ENCODE measurements at places on chromosomes 2 and 18.

DNA sequence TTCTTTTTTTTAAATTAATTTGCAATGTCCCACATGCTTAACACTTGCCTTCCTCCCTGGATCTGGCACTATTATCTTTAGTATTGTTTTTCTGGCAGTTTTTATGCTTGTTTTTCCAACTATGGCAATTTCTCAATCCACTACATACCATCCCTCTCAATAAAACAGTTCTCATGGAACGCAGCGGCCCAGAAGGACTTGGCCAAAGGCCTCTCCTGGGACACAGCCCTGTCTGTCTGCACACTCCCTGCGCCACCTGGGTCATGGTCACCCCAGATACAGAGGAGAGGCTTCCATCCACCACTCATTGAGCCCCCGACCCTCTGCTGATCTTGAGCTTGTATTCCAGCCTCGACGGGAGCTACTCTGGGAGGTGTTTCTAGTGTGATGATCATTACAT, 91.2 kb downstream of the TWIST2 start:
- no peak for DNase-seq

DNA sequence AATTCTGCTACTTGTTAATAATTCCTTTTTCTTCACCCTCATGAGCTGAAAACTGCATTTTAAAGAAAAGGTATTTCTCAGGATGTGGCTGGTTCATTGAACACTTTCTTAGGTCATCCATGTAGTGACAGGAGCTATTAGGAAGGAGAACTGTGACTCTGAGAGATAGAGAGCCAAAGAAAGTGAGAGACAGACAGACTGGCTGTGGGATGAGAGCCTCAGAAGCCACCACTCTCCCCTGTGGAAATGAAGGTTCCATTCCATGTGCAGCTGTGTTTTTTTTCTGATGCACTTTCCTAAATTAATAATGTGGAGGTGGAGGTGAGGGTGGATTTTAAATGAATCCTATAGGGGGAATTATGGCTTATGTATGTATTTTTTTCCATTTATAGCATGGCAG, 113.3 kb downstream of the FAM210A start:
- DNase-seq, result no peak

DNA sequence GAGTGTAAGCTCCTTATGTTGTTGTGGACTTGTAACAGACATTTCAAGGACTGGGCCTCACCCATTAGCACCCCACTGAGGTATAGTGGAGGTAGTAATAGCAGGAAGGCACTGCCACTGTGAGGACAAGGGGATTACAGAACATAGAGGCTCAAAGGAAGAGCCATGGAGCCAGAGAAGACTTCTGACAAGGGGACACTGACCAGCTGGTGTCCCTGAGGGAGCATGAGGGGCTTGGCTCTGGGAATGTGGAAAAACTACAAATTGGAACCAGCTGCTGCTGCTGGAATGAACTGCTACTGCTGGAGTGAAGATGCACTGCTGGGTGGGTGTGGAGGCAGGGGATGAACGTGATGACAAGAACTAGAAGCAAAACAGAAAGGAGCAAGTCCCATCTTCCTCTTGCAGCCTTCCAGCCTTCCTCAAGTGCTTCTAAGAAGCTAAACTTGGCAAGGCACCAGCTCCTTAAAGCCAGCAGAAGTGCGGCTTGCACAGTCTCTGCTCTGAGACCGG, 167.3 kb upstream of the NOSTRIN start:
- no peak for DNase-seq

DNA sequence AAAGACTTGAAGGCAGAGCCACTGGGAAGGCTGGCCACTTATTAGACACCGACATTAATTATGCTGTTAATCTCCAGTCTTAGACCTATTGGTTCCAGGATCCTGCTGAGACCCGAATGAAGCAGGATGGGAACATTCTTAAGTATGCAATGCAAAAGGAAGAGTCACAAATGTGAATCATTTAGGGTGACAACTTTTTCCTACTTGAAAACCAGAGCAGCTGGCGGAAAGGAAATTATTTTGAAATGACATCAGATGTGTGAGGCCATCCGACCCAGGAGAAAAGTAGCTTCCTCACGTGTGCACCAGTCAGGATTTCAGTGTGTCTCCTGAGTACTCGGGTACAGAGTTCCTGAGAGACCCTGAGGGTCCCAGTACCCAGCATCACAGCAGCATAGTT, 222.9 kb upstream of the NCKAP5 start:
- DNase-seq, result no peak

DNA sequence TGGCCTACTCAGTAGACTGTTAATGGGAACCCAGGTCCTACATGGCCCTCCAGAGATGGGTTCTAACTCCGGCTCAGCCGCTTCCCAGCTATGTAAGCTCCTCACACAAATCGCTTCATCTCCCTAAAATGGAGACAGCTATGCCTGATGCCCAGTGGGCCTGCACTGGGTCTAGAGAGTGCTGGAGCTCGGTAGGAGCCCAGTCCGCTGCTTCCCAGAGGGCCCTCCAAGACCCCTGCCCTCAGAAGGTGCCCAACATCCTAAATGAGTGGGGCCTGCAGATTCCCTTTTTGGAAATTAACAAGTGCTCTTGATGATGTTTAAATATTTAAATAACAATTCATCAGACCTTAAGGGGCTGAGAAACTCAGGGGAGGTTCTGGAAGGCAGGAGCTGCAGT, 47.1 kb downstream of the HS1BP3 start:
- DNase-seq, result no peak

DNA sequence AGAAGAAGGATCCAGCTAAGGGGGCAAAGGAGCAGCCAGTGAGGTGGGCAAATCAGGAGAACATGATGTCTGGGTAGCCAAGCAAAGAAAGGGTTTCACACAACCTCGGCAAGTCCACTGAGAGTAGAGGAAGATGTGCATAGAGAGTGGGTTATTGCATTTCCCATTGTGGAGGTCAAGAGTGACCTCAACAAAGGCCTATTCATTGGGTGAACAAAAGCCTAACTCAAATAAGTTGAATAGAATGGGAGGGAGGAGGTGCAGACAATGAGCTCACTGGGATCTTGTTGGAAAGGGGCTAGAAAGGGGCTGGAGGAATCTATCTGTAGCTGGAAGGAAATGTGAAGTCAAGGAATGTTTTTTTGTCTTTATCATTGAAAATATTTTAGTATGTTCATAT, 14.0 kb upstream of the PDCL3 start:
- DNase-seq, result no peak

GRCh38 chr2:159882130-159882745, 84.2 kb upstream of the CD302 start:
- DNase-seq, result peak; percentile 62

DNA sequence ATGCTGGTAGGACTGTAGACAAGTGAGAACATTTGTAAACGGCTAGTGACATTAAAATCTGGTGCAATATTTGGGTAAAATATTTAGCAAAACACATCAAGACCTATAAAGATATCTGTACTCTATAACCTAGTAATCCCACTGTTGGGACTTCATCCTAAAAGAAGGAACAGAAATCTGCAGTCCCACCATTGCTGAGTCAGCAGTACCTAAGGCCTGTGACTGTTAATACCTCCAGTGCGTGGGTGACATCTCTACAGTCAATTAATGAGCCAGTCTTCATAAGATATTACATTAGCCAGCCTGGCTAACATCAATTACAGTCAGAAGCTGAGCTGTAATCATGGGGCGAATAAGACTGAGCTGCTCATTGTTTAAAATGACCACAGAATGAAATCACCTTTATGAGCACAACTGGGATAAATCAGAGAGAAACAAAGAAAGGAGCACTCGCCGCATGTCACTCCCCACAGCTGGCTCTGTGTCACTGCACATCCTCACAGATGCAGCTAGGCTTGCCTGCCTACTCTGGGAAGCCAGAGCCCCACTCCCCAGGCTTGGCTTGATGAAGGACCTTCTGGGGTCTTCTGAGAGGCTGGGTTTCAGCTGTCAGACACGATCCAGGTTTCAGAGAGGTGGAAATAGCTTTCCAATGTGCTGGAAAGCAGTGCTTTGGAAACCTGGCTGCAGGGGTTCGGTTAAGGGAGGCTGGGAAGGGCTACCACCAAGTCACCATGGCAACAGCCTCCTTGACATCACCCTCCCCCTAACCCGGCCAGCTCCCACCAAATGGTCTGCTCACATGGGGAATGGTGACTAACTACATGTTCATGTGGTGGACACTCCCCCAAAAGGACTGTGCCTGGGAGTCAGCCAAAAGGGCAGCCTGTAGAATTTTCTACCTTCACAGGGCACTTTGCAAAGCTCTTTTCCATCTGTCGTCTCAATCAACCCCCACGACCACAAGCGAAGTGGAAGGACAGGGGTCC, 145.0 kb downstream of the ZBTB7C start:
- DNase-seq, result no peak

- no peak for DNase-seq
Measured at GRCh38 chr2:192165842-192166241, 28.9 kb downstream of the TMEFF2 start.

- peak; percentile 87 for DNase-seq
Measured at GRCh38 chr2:32627814-32628579, at the start of gene TTC27. TTC27 (plus strand) TSS chr2:32628050; CDS start chr2:32628293, 243 bp downstream.

GRCh38 chr2:102544182-102544581, 71.2 kb downstream of the SLC9A4 start:
- DNase-seq, result no peak

DNA sequence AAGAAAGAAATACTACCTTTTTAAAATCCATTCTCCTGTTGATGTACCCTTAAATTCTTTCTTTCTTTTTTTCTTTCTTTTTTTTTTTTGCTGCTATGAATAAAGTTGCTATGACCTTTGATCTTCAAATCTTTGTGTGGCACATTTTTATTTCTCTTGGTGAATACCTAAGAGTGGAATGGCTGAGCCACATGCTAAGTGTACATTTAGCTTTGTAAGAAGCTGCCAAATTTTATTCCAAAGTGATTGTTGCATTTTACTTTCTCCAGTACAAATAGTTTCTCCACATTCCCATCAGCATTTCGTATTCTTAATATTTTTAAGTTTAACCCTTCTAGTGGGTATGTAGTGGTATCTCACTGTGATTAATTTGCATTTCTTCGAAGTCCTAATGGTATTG, 88.8 kb upstream of the RAB27B start:
- no peak for DNase-seq

- no peak for DNase-seq
Measured at GRCh38 chr18:79577451-79578395, 101.9 kb upstream of the CTDP1 start.

DNA sequence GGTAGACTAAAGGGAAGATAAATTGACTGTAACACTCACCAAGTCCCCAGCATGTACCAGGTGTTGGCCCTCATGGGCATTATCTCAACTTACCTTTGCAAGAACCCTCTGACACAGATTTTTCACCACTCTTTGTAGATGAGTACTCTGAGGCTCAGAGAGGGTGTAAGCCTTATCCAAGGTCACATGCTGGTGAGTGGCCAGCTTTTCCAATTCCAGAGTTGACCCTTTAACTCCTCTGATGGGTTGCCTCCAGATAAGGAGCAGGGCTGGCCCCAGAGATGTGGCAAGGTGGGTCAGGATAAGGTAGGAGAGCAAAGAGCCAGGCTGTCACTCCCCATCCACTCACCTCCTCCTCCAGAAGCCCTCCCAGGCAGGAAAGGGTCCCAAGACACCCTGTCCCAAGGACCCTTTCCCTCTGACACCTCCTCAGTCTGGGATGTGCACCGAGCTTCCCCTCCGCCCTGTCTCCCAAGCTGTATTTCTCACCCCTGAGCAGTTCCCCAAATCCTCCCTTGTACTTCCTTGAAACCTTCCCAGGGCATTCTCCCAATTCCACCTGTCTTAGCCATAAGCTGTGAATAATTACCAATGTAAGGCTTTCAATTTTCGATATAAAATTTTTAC, 165.9 kb downstream of the ZFP36L2 start:
- no peak for DNase-seq

- DNase-seq, result no peak
Measured at GRCh38 chr18:76126327-76126726, 368.7 kb downstream of the ZNF516 start.

- no peak for DNase-seq
Measured at GRCh38 chr2:2879071-2879470, 498.5 kb downstream of the EIPR1 start.

GRCh38 chr2:104344985-104345384, 508.9 kb upstream of the POU3F3 start:
- DNase-seq, result no peak

DNA sequence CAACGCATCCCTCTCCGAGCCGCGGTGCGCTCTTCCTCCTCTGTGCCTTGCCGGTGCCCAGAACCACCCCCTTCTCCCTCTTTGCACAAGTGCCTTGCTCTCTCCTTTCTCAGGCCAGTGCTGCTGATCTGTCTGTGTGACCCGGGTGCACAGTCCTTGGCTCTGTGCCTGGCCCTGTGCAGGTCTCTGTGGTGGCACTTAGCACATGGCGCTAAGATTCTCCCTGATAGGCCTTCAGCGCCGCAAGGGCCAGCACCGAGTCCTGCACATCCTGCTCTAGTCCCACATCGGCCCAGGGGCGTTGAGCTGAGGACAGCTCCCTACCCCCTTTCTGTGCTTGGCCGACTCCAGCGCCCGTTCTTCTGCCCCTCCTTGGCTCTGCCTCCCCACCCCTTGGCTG, 136.1 kb downstream of the NEDD4L start:
- no peak for DNase-seq

DNA sequence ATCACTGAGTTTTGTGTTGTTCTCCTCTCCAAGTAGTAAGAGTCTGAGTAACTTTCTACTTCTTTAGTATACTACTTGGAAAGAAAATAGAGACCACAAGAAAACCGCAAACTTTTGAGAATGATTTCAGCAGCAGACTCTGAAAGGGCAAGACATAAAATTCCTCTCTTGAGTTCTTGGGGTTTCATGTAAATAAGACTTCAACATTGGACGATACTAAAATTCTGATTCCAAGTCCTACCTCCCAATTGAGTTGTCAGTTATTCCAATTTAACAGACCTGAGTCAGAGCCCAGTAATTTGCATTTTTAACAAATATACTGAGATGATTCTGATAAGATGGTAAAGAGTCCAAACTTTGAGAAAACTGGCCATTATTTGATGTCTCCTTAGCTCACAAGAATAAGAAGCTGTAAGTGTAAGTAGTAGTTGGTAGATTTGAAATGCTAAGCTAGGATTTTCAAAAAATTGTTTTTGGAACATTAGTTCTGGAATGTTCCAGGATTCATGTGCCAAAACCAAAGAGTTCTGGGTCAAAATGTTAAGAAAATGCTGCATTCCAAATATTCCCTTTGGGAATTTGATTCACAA, 261.6 kb upstream of the SPOPL start:
- DNase-seq, result peak; percentile 17

DNA sequence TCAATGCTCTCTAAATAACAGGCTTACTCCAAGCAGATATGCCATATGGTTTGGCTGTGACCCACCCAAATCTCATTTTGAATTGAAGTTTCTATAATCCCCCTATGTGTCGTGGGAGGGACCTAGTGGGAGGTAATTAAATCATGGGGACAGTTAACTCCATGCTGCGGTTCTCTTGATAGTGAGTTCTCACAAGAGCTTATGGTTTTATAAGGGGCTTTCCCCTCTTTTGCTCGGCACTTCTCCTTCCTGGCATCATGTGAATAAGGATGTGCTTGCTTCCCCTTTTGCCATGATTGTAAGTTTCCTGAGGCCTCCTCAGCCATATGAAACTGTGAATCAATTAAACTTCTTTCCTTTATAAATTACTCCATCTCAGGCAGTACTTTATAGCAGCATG, 302.7 kb upstream of the ZC3H15 start:
- DNase-seq, result no peak

GRCh38 chr2:187982668-187983067, 309.0 kb upstream of the GULP1 start:
- no peak for DNase-seq

- DNase-seq, result no peak
Measured at GRCh38 chr2:168480825-168481585, 24.9 kb downstream of the CERS6 start.

Measured in smooth muscle cell of the brain vasculature (primary cell).